Small intestine (tissue), 16 donors: ENCODE measurements at places on chromosomes 5 and 9. TPM values are rescaled to one million over a fixed set of nuclear protein-coding genes. Genes with fewer than 3 reads are reported as not detected.

Gene MVB12B
- polyA plus RNA-seq, result 4.3 TPM

Gene GAS1
- polyA plus RNA-seq, result 2.3 TPM

Gene ARHGEF39
- 0.54 TPM for polyA plus RNA-seq

Gene CARTPT
- polyA plus RNA-seq, result 1.4 TPM

Gene SNAPC3
- 36.7 TPM for polyA plus RNA-seq

Gene SHISAL2B
- polyA plus RNA-seq, result not detected

Gene HCN1
- not detected for polyA plus RNA-seq

Gene PDZD2
- polyA plus RNA-seq, result 3.9 TPM

Gene ALDH1B1
- 4.2 TPM for polyA plus RNA-seq

Gene CCNI2
- polyA plus RNA-seq, result 8.2 TPM

- no peak for DNase-seq
- H3K4me3 ChIP-seq, result no peak overlapping the region
- no peaks in the 10 kb centered on the region for H3K27me3 ChIP-seq
- H3K36me3 ChIP-seq, result peaks cover 9% of the 10 kb centered on the region
- H3K27ac ChIP-seq, result no peak overlapping the region
Measured at GRCh38 chr5:76427206-76428140, 24.4 kb downstream of the IQGAP2 start.

GRCh38 chr5:131541071-131541470 is 94.0 kb downstream of the RAPGEF6 start:
- no peak for DNase-seq
- no peak overlapping the region for H3K4me3 ChIP-seq
- H3K4me1 ChIP-seq, result no peaks in the 10 kb centered on the region
- H3K27ac ChIP-seq, result no peak overlapping the region

DNA sequence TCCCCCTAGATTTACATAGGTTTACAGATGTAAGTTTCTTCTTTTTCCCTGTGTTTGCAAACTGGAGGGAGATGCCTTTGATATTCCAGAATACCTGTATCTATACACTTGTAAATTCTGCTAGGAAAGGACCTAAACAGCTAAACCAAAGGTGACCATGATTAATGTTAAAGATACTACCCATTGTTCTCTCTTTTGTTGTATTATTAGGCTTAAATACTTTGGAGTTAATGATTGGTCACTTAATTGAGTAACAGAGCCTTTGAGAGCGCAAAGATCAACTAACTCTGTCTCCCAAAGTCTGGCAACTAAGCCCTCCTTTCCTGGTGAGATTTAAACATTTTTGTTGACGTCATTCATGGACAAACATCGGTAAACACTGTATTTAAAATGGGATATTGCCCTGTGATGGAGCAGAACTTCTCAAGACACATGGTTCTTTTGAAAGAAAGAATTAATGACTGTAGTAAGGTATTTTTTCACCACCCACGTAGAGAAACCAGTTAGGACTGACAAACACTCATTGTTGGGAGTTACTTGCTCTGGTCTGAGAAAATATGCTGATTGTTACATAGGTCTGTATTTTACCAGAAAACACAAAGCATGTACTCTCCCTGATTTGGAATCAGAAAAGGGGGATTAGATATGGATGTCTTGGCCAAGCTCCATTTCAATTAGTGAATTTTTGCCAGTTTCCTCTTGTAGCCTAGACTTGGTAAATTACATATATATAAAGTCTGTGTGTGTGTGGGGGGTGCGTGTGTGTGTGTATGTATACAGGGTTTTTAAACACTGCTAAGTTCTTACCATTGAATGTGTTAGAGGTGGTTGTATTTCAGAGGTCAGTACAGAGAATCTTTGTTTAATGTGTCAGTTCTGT is 4.6 kb downstream of the VCAN start:
- H3K36me3 ChIP-seq, result no peaks in the 10 kb centered on the region
- H3K27ac ChIP-seq, result peak overlapping the region; percentile 86
- DNase-seq, result no peak
- H3K27me3 ChIP-seq, result peaks cover 3% of the 10 kb centered on the region
- peaks cover 3% of the 10 kb centered on the region for H3K4me1 ChIP-seq

DNA sequence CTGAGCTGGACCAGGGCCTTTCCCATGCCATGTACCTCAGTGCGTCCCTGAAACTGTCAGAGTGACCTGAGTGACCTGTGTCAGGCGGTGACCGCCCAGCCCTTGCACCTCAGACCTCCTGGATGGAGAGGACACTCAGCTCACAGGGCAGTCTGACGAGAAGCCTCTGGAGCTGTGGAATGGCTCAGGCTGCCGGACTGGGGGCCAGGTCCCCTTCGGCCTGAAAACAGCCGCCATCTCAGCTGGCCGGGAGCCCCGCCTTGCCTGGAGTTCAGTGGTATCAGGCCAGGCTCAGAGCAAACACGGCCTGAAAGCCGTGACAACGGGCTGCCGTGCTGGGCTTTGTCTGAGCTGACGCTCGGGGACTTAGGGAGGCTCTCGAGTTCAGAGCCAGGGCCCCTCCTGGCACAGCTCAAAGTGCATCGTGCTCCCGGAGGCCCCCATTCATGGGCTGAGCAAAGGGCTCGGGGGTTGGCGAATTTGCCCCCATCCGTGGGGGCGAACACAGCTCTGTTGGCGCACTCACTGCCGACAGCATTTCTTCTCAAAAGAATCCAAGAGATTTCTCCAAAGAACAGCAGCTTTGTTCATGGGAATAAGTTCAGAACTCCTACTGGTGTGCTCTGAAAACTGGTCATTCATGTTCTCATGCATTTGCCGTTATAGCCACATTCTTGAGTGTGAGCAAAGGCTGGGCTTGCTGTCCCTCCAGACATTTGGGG is 8.4 kb upstream of the SLC9A3 start:
- no peak overlapping the region for H3K27ac ChIP-seq
- H3K4me1 ChIP-seq, result no peaks in the 10 kb centered on the region
- no peak overlapping the region for H3K4me3 ChIP-seq
- peaks cover 7% of the 10 kb centered on the region for H3K27me3 ChIP-seq
- no peaks in the 10 kb centered on the region for H3K36me3 ChIP-seq
